ENCODE measurements at places on chromosomes 7 and 10. TPM values are rescaled to one million over a fixed set of nuclear protein-coding genes. Genes with fewer than 3 reads are reported as not detected.

The NCOA4 gene
- 97.4 TPM for total RNA-seq

The MUC3A gene
- total RNA-seq: not detected

The VSTM2A gene
- not detected for total RNA-seq

The PIK3CG gene
- 9.9 TPM for total RNA-seq

The UNC5B gene
- 0.09 TPM for total RNA-seq

The POMZP3 gene
- total RNA-seq: 9.0 TPM

The ATRNL1 gene
- total RNA-seq: 0.21 TPM

The CTAGE15 gene
- 1.4 TPM for total RNA-seq

The NPSR1 gene
- total RNA-seq: not detected

The CNPY1 gene
- not detected for total RNA-seq

The SEMA4G gene
- total RNA-seq: 0.84 TPM

The ODAD2 gene
- total RNA-seq: 0.23 TPM

The OR13A1 gene
- not detected for total RNA-seq

The CLCN1 gene
- 0.07 TPM for total RNA-seq

The OR2A12 gene
- not detected for total RNA-seq

The NCF1 gene
- total RNA-seq: 0.35 TPM
